Stimulated activated CD4-positive, alpha-beta T cell treated with anti-CD3 and anti-CD28 coated beads, Interleukin-2, amount 100 ng/mL, for 4 hours (primary cell): ENCODE measurements at places on chromosomes 6 and 20.

DNA sequence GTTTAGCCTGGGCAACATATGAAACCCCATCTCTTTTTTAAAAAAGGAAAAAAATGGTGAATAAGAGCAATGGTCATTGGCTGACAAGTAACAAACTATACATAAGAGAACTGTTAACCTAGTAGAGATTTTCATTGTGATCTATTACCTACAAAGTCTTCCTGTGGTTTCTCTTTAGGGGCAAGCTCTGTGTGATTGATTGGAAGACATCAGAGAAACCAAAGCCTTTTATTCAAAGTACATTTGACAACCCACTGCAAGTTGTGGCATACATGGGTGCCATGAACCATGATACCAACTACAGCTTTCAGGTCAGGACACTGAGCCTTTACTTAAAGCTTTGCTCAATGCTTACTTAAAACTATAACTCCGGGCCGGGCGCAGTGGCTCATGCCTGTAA lies 19.2 kb downstream of the MGME1 start:
- DNase-seq = no peak

DNA sequence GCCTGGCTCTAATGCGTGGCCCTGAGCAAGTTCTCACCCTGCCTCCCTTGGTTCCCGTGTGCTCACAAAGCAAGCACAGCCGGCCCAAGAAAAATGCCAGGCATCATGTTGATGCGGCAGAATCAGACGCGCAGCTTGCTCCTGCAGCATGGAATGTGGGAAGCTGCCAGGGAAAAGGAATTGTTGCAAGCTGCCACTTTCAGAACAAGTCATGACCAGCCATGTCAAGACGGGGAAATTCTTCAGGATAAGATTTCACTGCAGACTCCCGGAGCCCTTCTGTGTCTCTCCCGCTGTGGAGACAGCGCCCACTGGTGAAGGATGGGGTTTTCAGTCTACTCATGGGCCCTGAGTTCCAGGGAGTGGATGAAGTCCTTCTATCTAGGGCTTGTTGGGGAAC lies 4.6 kb downstream of the DACT2 start:
- DNase-seq = no peak

DNA sequence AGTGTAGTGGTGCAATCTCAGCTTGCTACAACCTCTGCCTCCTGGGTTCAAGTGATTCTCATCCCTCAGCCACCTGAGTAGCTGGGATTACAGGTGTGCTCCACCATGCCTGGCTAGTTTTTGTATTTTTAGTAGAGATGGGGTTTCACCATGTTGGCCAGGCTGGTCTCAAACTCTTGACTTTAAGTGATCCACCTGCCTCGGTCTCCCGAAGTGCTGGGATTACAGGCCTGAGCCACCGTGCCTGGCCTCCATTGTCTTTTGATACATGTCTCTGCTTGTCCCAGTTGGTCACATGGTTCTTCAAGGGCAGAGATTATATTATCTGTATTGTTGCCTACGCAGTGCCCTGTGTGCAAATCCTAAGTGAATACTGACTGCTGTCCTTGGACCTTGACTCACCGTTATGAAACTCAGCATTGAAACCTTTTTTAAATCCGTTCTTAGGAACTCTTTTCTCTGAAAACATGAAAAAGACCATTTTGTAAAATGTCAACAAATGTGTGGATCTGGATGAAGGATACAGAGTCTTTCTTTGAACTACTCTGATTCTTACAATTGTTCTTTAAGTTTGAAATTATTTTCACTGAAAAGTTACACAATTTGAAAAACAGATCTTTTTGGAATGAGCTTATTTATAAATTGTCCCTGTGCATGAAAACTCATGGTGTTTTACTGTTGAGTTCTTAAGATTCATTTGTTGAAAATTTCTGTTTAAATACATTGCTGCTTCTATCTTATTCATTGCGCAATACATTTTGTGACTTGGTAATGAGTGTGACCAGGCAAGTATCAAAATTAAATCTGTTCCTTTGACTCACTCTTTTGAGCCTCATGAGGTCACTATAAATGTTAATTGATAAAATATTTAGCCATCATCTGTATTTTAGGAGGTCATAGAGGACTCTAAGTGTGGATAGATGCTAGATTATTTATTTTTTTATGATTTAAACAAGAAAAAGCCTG lies 293.5 kb downstream of the UTRN start:
- DNase-seq = no peak

GRCh38 chr20:59157961-59158541 lies 5.6 kb upstream of the ZNF831 start:
- DNase-seq = no peak

DNA sequence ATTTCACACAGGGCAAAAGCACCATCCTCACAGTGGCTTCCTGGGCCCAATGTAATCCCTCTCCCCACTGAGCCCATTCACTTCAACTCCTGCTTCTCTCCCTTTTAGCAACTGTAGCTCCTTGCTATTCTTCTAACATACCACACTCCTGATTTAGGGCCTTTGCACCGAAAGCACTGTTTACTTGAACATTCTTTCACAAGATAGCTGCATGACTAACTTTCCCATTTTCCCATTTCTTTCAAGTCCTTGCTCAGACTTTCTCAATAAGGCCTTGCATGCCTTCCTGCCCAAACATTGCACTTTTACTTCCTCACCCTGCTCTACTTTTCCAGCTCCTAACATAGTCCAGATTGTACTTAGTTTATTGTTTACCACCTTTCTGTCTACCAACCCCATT lies 73.0 kb downstream of the SHPRH start:
- DNase-seq = no peak
